ENCODE measurements at places on chromosomes 5 and 9. TPM values are rescaled to one million over a fixed set of nuclear protein-coding genes. Genes with fewer than 3 reads are reported as not detected.

Gene TSLP
- 2.4 TPM for total RNA-seq

Gene ADAMTSL1
- total RNA-seq, result 42.3 TPM

Gene NTNG2
- 2.8 TPM for total RNA-seq

Gene MOB3B
- total RNA-seq, result 8.0 TPM

Gene SLC24A2
- 0.42 TPM for total RNA-seq
